RWPE2 (cell line): ENCODE measurements at places on chromosomes 12 and 14.

DNA sequence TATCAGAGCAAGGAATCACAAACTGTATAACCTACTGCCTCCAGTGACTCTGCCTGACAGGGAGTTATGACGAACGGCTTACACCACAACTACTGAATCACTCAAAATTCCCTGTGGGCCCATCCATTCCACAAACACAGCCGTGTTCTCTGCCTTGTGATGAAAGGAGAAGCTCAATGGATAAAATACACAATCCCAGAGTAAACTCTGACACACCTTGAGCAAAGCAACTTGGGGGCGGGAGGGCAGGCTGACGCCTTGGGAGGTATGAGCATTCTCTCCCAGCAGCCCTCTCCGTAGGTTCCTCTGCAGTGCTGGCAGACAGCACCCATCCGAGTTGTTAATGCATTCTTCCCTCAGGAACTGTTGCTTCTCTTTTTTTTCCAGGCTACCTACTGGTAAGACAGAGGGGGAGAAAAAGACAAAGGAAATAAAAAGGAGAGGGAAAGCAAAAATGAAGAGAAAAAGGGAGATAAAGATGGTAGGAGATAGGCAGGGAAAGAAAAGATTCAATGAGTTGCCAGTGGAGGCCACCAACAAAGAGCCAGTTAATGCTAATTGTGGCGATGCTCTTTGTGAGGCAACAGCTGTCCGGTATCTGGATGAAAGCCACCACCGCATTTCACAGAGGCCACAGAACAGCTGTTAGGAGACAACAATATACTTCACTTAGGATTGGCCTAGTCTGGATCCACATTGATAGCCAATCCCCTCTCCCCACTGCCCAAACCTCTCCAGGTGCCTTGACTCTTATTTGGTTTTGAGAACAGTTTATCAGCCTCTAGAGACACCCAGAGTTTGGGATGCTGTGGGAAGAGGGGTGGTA lies 4.7 kb upstream of the DIO2 start:
- no peak for DNase-seq

GRCh38 chr14:100980823-100981222 lies 77.3 kb upstream of the RTL1 start:
- no peak for DNase-seq

GRCh38 chr12:60872850-60873713 lies 1277.3 kb downstream of the SLC16A7 start:
- DNase-seq: peak; percentile 19

DNA sequence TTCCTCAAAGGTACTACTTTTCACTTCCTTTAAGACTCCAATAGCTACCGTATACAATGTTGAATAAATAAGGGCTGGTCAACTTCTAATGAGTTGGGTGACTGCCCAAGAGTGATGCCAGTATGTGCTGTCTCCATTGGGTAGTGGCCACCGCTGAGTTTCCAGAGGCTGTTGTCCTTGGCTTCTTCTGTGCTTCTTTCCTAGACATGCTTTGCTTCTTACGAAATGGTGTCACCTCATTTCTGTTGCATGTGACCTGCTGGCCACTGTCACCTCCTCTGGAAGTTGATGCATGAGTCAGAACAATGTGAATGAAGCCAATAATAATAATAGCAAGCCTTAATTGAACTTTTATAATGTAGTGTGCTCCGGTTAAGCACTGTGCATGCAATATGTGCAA lies 7.5 kb upstream of the NID2 start:
- no peak for DNase-seq

GRCh38 chr14:31128601-31129526 lies 78.7 kb downstream of the HECTD1 start:
- DNase-seq: no peak

DNA sequence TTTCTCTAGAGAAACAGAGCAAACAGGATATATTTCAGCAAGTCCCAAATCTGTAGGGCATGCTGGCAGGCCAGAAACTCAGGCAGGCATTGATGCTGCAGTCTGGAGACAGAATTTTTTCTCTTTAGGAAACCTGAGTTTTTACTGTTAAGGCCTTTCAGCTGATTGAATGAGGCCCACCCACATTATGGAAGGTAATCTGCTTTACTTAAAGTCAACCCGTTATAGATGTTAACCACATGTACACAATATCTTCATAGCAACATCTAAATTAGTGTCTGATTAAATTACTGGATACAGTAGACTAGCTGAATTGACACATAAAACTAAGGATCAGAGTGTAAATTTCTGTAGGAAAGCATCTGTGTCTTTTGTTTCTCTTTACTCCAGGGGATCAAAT lies 65.2 kb downstream of the SRGAP1 start:
- DNase-seq: no peak

DNA sequence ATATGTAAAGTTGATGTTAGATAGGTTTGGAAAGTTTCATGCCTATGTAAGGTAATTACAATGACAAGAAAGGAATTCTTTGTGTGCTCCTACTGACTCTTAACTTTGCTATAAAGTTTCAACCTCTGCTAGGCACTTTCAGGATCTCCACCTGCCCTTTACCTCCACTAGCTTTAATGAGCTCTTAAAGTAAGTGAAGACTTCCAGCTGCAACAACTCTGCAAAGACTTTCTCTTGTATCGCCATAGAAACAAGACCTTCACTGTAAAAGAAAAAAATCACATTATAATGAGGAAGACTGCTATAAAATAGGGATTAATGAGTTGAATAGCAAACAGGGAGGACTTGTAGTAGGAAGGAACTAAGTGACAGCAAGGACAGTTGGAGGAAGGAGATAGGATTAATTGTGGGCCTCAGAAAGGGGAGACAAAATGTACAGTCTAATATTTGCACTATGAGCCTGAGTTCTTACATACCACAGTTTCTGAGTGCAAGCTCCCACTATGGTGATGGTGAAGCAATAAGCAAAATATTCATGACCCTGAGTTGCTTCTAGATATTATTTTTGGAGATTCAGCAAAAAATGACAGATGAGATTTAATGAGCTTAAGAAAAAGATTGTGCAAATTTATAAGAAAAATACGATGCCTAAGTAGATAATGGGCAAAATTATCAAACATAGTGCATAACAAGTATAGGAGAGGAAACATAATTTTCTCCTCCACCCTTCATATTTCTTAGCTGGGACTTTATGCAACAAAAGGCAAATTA lies 66.7 kb downstream of the DHRS2 start:
- no peak for DNase-seq

DNA sequence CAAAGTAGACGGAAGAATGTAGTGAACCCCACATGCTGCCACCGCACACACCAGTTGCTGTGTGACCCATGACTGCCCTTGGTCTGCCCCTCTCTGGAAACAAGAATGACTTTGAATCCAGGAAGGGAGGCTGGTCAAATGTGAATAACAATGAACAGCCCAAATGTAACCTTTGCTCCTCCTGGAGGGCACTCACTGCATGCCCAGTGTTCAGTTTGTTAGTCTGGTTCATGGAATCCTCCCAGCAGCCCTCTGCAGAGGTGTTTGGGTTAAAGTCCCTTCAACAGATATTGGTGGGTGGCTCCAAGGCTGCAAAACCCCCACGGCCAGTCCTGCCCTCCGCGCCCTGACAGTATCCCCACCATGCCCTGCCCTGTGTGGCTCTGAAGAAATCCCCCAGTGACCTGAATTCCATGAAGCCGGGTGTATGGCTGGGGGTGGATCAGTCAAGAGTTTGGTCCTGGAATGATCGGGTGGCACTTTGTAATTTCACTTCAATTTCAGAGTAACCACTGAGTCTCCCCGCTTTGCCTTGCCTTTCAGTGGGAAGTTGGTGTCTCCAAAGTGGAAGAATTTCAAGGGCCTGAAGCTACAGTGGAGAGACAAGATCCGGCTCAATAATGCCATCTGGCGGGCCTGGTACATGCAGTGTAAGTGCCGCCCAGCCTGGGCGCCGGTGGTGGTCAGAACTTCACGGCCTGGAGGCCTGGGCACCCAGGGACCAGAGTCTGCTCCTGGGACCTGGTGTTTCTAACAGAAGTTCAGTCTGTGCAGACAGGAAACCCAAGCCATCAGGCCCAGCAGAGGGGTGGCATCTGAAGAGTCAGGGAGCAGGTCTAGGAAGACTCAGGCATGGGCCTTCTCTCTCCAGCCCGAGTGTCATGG lies 47.1 kb downstream of the IL31 start:
- no peak for DNase-seq

GRCh38 chr14:58645641-58646040 lies 7.9 kb downstream of the DACT1 start:
- DNase-seq: no peak

DNA sequence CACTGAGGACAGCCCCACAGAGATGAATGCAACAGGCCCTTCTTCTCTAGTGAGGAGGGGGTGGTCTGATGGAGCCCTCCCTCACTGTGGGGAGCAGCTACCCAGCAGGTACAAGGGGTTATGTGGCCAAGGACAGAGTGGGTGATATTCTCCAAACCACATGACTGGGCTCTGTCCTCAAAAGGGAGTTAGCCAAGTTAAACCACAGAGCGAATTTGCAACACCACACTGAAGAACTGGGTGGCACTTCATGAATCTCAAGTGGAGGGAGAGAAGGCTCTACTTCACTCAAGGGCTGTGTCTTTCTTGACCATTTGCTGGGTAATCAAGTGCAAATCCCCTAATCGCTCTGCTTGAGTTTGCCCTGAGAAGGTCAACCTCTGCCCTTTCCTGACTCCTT lies 12.5 kb downstream of the GPR68 start:
- no peak for DNase-seq

DNA sequence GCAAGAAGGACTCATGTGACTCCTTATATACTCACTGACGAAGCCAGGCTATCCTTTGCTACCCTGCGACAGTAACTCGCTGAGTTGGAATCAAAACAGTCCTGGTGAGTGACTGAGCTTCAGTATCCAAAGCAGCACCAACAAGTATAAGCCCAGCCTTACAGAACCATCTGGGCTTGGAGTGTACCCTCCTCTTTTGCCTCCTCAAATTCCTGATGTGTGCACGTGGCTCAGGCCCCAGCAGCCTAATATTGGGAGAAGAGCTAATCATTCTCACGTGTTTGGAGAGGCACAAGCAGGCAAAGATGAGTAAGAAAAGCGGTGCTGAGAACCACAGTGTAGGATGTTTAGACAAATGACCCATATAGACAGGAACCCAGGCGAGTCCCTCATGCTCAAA lies 34.4 kb downstream of the PPTC7 start:
- DNase-seq: no peak

DNA sequence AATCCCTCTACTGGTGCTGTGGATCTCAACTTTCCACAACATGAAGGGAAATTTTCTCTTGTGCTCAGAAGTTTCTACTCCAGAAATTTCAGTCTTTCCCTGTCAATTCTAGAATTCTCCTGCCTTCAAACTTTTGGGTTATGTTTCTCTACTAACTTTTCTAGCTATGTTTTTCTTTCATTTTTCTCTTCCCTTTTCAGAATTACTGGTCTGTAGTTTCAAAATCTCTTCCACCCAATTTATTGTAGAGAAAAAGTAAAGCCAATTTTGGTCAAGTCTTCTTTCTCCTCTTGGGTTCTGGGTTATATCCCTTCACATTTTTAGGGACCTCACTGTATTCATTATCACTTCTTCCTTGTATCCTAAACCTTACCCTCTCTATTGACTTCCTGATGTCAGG lies 18.9 kb downstream of the CNTN1 start:
- DNase-seq: no peak

GRCh38 chr12:76460807-76461206 lies 98.8 kb downstream of the OSBPL8 start:
- no peak for DNase-seq

GRCh38 chr12:13348464-13348863 lies 151.9 kb downstream of the EMP1 start:
- no peak for DNase-seq

GRCh38 chr12:106227641-106228319 lies 20.0 kb downstream of the CKAP4 start:
- DNase-seq: peak; percentile 90

DNA sequence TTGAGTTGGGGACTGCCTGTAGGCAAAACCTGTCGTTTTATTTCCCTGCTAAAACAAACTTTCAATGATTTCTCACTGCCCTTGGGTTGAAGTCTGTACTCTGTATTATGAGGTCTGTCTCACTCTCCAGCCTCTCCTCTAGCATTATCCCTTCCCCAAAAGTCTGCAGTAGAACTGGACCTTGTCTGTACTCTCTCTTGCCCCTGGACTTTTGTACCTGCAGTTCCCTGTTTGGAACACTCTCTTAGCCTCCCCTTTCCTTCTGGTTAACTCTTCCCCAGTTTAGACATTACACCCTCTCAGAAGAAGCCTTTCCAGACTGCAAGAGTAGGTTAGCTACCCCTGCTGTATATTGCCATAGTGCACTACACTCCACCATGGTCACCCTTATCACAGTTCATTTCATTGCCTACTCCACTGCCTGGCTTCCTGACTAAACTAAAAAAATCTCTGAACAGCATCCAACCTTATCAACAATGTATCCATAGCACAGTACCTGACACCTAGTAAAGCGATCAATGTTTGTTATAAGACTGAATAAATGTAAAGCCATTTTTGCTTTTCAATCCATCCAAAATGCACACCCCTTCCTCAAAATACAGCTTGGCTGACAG lies 3.6 kb upstream of the AJUBA start:
- DNase-seq: no peak

DNA sequence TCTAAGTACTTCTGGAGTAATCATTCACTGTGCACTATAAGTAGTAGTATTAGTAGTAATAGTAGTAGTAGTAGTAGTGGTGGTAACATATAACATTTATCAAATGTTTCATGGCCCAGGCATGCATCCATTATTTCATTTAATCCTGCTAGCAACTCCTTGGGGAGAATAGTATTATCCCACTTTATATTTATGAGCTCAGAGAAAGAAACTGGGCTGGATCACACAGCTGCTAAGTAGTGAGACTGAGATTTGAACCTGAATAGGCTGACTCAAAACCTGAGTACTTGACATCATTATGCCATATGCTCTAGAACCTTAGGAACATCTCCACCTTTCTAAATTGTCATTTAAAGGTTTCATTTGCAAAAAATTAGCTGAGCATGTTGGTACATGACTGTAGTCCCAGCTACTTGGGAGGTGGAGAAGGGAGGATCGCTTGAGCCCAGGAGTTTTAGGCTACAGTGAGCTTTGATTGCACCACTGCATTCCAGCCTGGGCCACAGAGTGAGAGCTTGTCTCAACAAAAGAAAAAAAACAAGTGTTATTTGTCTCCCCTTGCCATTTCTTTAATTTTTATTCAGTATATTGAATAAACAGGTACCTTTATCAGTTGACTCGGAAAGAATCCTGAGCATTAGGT lies 11.4 kb upstream of the NID2 start:
- DNase-seq: no peak

DNA sequence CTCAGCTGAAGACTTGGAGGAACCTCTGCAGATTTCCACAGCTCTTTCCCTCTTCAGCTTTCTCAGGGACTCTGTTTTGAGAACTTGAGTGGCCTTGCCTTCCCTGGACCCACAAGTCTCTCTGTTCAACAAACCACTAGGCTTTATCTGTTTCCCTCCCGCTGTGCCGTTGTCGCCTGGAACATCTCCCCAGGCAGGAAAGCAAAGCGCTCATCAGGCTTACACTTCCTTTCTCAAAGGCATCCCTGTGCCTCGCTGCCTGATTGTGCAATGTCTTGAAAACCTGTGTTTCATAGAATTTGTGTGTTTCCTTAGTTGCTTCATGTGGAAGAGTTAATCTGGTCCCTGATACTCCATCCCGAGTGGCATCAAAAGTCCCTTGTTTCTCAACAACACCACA lies 64.1 kb downstream of the PPM1A start:
- DNase-seq: no peak
